ENCODE measurements at places on chromosomes 6 and 20.
A peak's percentile ranks its signal among the peaks of the same experiment; 100 is the strongest.

- peak; percentile 80 for DNase-seq
Measured at GRCh38 chr6:41071501-41071922, 644 bp downstream of the OARD1 start.

DNA sequence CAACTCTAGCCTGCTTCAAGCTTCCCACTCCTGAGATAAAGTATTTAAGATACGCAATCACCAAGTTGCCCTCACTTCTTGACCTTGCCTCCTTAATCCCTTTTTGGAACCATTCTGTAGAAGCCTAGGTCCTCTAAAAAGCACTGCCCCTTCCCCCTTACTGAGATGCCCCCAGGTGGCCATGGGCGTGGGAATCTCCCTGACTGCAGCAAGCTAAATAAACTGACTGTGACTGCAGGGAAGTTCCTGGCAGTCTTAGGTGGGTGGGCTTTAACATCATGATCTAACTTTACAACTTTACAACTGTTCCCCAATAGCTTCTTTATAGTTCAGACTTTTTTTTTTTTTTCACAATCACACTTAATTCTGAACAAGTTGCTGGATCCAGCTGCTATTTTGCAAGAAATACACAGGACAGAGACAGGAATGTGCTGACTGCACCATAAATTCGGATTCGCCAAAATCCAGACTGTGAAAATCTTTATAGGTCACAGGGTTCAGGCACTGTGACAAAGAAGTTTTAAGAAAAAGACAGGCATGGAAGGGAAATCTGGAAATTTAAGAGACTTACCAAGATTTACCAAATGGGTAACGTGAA is 344.2 kb upstream of the SULF2 start:
- DNase-seq: no peak

GRCh38 chr6:166800137-166800536 is 156.2 kb downstream of the RNASET2 start:
- no peak for DNase-seq

DNA sequence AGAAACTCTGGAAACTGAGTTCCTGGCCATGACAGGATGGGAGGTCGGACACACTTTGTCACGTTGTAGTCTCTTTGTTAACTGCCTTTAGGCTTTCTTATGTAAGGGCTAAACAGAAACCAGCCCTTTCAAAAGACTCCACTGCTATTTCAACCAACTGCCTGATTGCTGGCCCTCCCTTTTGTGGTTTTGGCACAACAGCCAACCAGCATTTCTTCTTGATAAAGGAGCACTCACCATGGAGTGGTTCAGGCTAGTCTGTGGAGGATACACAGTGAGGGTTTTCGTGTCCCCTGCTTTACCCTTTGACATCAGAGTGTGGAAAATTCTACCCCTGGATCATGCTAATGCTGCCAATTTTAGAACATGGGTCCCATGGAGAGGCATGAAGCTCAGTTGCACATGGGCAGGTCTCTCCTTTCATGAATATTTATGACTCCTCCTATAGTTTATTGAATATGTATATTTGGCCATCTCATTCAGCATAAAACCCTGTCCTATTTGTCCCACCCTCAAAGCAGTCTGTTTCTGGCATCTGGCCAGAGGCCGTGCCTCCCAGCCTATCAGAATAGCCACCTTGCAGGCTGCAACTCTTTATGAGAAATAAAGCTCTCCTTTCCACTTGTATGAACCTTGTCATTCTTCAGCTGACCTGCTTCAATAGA is 148.3 kb downstream of the HS3ST5 start:
- DNase-seq: peak; percentile 22

- no peak for DNase-seq
Measured at GRCh38 chr20:62941792-62942191, 3.8 kb downstream of the GID8 start.

- DNase-seq: no peak
Measured at GRCh38 chr6:147248859-147249258, 44.6 kb downstream of the STXBP5 start.

GRCh38 chr20:48384147-48384818 is 443.5 kb downstream of the PREX1 start:
- DNase-seq: no peak

DNA sequence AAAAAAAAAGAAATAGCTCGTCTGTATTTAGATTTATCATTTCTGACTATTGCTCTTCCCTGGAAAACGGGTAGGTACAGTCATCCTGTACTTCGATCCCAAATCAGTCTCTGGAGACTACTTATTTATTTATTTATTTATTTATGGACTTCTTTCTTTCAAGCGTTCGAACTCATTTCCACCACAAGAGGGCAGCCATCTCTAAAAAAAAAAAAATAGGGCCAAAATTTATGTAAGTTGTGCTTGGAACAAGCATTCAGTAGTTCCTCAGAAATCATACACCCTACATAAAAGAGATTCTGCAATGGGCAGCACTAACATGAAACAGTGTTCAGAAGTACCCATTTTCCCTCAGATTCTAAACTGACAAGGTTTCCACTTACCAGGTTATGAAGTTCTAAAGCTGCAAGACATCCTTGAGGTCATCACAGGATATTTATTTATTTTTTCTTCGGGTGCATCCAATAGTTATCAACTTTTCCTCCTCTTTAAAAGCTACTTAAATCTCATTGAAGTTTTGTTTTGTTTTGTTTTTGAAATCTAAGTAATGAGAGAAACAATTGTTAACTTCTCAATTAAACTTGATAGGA is 1.9 kb upstream of the BMP2 start:
- DNase-seq: no peak

DNA sequence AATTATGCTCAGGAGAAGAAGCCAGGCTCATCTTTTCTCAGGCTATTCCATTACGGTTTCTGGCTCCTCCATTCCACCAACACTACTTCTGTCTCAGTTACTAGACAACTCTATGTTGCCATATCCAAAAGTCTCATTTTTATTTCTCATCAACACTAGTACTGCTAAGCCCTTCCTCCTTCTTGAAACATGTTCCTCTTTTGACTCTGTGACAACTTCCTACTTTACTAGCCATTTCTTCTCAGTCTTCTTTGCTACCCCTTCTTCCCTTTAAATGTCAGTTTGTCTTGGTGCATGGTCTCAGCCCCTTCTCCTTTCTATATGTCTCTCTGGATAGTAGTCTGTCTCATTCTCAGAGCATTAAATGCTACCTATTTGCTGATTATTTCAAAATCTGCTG is 7.1 kb upstream of the ADGRG6 start:
- no peak for DNase-seq

- no peak for DNase-seq
Measured at GRCh38 chr6:57421503-57421902, 104.1 kb downstream of the PRIM2 start.

DNA sequence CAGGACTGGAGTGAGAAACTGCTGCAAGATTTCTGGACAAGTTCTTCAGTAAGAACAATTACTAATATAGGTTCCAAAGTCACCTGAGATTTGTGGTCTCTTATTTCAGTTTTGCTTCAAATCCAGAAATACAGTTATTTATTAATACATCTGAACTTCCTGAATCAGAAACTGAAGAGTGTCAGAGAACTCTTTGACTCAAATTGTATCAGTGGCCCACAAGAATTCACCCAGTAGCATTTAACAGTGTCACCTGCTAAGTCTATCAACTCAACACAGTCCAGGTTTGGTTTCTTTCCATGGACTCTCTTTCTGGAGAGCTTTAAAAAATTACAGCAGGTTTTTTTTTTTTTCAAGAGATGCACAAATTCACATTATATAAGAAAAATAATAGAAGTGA is 18.8 kb upstream of the NHSL1 start:
- DNase-seq: no peak

- no peak for DNase-seq
Measured at GRCh38 chr6:31010393-31011060, at the start of gene MUC22. MUC22 (plus strand) TSS chr6:31010474; CDS start chr6:31010707, 233 bp downstream.

- peak; percentile 80 for DNase-seq
Measured at GRCh38 chr6:26022132-26022472, 59.5 kb downstream of the TRIM38 start.

DNA sequence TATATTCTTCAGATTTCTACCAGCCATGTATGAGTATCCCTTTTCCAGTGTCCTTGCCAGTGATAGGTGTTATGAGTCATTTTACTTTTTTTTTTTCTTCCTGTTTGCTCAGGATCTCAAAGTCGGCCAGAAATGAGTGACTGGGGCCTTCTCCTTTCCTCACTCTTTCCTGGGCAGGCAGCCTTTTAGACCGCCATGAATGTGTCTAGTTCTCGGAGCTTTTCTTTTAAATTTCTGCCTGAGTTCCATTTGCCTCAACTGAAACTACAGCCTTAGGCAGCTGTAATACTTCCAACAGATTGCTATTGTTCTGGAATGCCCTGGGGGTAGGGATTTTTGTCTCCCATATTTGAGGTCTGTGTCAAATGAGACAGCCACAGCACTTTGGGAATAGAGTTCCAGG is 83.7 kb downstream of the STXBP5 start:
- DNase-seq: no peak

- DNase-seq: no peak
Measured at GRCh38 chr6:149974825-149975224, 11.1 kb downstream of the ULBP1 start.
